Endothelial cell (in vitro differentiated cells): ENCODE measurements at places on chromosomes 2 and 18. TPM values are rescaled to one million over a fixed set of nuclear protein-coding genes. Genes with fewer than 3 reads are reported as not detected.

DNA sequence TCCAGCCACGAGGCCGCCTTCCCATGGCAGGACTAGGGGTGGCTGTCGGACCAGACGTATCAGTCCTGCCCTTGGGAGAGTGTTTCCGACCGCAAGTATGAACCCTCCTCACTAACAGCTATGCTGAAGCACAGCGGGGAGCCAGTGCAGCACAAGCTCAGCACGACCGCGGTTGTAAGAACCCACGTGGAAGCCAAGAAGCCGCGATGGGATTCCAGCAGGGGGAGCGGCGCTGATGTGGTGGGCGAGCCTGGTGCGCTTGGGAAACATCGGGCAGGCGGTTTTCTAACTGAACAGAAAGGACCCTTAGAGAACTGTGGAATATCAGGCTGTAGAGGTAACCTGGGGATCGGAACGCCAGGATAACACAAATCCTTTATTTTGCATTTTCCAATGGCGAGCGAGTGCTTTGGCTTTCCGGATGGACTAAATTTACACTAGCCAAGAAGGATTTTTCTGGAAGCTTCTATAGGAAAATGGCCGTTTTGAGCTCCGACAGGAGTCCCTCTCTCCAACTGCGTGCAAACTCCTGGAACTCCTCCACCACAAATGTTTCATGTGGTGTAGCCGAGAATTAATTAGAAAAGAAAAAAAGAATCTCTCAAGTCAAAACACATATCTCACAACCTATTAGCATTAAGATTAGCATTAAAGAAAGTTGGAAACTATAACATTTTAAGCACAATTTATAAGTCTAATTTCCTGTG, 132.0 kb upstream of the MYCN start:
- peaks cover 12% of the 10 kb centered on the region for H3K27me3 ChIP-seq
- H3K4me3 ChIP-seq = peak overlapping the region; percentile 59
- peak overlapping the region; percentile 55 for H3K27ac ChIP-seq
- H3K4me1 ChIP-seq = peaks cover 23% of the 10 kb centered on the region
- no peak for DNase-seq

- peaks cover 5% of the 10 kb centered on the region for H3K27me3 ChIP-seq
- H3K27ac ChIP-seq = no peak overlapping the region
- peaks cover 6% of the 10 kb centered on the region for H3K4me1 ChIP-seq
- no peaks in the 10 kb centered on the region for H3K36me3 ChIP-seq
Measured at GRCh38 chr2:66109419-66109818, 325.5 kb upstream of the MEIS1 start.

DNA sequence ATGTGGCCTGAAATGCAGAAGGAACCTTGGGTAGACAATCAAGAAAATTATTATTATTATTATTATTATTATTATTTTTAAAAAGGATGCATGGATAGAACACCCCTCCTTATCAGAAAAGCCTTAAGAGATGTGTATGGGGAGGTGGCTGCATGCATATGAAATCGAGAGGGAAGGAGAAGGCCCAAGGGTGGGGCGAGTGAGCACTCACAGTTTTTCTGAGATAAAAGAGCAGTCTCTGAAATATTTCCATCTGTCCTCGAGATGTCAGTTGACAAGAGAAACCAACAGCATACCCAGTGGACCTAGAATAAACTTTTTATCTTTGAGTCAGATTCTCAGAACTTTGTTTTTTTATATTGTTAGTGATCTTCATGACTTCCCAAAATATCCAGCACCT, 282.9 kb downstream of the GPD2 start:
- no peak overlapping the region for H3K4me3 ChIP-seq
- H3K27me3 ChIP-seq = peaks cover 4% of the 10 kb centered on the region
- DNase-seq = no peak
- no peaks in the 10 kb centered on the region for H3K4me1 ChIP-seq

DNA sequence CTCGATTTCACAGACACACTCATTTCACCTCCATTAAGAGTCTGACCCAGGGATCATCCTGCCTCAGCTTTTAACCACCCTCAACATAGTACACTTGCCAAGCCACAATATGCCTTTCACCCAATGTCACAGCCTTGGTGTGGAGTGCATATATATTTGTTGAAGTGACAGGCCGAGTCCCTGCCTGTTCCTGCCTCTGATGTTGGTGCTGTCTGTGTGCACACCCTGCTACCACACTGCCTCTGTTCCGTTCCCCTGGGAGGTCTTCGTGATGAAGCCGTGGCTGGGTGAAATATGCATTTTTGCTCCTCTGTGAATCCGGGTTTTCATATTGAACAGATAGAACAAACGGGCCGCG, 90.3 kb downstream of the RNF144A start:
- H3K27ac ChIP-seq = no peak overlapping the region
- peaks cover 11% of the 10 kb centered on the region for H3K4me1 ChIP-seq
- no peak for DNase-seq
- H3K4me3 ChIP-seq = no peak overlapping the region
- H3K27me3 ChIP-seq = peaks cover 10% of the 10 kb centered on the region
- H3K36me3 ChIP-seq = peaks cover 41% of the 10 kb centered on the region

DNA sequence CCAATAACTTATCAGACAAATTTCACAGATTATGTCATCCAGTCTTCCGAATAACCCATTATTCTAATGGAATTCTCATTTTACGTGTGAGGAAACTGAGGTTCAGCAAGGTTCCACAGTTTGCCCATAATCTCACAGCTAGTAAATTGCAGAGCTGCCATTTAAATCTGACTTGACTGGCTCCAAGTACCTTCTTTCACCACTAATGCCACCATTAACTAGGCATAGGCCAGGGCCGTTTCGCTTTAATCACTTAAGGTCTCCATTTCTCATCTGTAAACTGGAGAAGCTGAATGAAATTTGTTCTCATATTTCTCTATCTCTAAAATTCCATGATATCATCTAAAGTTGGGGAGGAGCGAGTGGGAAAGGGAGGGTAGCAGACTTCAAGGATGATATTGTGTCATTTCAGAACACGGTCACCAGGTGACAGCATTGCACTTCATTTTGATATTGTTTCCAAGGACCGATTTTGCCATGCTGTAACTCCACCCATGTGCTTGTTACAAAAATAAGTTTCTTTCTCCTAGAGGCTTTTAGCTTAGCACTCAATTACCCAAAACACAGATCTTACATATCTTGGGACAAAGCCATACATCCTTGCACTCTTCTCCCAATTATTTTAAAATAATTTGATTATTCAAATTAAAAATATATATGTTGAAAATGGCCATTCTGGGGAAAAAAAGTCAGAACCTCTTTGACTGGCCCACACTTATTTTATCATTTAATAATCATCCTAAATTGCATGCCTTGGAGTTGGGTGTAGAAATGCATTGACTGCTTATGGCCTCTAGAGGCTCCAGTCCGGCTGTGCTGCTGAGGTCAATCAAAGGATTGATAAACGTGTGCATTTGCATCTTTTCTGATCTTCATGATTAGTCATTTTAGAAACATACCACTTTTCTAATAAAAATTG, 123.8 kb downstream of the AKAIN1 start:
- no peaks in the 10 kb centered on the region for H3K4me1 ChIP-seq
- DNase-seq = peak; percentile 51
- no peaks in the 10 kb centered on the region for H3K36me3 ChIP-seq
- H3K27me3 ChIP-seq = no peaks in the 10 kb centered on the region

DNA sequence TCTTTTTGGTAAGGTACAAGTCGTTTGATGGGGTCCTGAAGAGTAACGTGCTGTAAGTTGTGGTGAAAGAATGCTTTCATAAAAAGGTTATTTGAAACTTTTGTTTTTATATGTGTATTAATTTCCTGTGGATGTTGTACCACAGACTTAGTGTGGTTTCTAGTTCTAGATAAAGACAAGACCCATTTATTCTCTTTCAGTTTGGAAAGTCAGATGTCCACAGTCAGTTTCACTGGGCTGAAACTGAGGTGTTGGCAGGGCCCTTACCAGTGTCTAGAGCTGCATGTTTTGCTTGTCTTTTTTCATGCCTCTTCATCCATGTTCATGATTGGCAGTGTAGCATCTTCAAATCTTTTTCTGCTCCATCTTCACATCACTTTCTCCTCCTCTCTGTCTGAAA, 22.1 kb upstream of the DOCK10 start:
- H3K36me3 ChIP-seq = peaks cover 5% of the 10 kb centered on the region
- no peaks in the 10 kb centered on the region for H3K4me1 ChIP-seq
- H3K27ac ChIP-seq = no peak overlapping the region
- H3K4me3 ChIP-seq = no peak overlapping the region

GRCh38 chr2:205177546-205177945, 504.8 kb upstream of the NRP2 start:
- no peak overlapping the region for H3K4me3 ChIP-seq
- peaks cover 4% of the 10 kb centered on the region for H3K4me1 ChIP-seq
- peaks cover 2% of the 10 kb centered on the region for H3K27me3 ChIP-seq
- H3K36me3 ChIP-seq = no peaks in the 10 kb centered on the region

DNA sequence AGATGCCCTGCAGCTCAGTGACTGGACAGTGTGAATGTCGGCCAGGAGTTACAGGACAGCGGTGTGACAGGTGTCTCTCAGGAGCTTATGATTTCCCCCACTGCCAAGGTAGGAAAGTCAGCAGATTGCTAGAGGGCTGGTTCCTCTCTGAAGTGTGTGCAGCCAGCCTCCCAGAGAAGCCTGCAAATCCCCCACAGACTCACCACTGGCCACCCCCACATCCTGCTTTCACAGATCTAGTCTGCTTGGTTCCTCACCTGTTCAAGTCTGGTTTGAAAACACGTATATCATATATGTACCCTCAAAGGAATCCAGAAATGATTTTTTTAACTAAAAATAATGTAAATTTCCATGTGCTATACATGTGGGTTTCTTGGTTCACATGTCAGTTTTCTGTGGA, 121.1 kb downstream of the LAMA3 start:
- H3K4me1 ChIP-seq = no peaks in the 10 kb centered on the region
- DNase-seq = no peak
- no peaks in the 10 kb centered on the region for H3K36me3 ChIP-seq
- no peak overlapping the region for H3K4me3 ChIP-seq
- H3K27me3 ChIP-seq = no peaks in the 10 kb centered on the region

DNA sequence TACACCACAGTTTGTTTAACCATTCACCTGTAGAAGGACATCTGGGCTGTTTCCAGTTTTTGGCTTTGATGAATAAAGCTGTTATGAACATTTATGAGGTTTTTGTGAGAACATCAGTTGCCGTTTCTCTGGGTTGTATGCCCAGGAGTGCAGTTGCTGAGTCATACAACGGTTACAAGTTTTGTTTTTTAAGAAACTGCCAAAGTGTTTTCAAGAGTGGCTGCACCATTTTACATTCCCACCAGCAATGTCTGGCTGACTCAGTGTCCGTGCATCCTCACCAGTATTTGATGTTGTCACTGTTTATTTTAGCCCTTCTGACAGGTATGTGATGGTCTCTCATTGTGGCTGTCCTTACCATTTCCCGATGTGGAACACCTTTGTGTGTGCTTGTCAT, 48.0 kb upstream of the GPR17 start:
- no peak overlapping the region for H3K4me3 ChIP-seq
- H3K27me3 ChIP-seq = peaks cover 2% of the 10 kb centered on the region
- no peak for DNase-seq
- no peak overlapping the region for H3K27ac ChIP-seq
- H3K4me1 ChIP-seq = no peaks in the 10 kb centered on the region
- no peaks in the 10 kb centered on the region for H3K36me3 ChIP-seq

- H3K27ac ChIP-seq = no peak overlapping the region
- H3K4me3 ChIP-seq = no peak overlapping the region
- DNase-seq = no peak
- no peaks in the 10 kb centered on the region for H3K4me1 ChIP-seq
Measured at GRCh38 chr18:50793641-50794565, 25.9 kb downstream of the MRO start.

DNA sequence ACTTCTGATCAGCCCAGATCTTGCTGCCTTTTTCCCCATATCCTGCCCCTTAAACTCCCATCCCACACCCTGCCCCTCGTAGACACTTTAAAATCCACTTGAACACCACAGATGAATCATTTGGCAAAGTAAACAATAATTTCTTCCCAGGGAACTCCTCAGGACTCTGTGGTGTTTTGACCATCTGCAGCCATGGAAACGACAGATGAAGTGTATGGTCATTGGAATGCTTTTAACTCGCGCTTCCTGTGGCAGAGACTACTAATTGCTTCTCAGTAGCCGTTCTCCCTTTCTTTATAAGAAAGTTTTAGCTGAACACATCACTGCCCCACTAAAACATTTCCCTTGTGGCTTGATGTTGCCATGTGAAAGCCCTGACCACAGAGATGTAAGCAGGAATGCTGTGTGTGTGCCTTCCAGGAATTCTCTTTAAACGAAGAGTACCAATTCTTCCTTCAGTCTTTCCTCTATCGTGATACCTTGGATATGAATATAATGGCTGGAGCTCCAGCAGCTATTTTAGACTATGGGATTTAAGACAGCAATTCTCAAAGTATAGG, 92.7 kb upstream of the PARD3B start:
- H3K4me1 ChIP-seq = peaks cover 20% of the 10 kb centered on the region
- H3K27ac ChIP-seq = peak overlapping the region; percentile 97
- H3K27me3 ChIP-seq = no peaks in the 10 kb centered on the region
- no peaks in the 10 kb centered on the region for H3K36me3 ChIP-seq
- DNase-seq = peak; percentile 22
- H3K4me3 ChIP-seq = no peak overlapping the region

DNA sequence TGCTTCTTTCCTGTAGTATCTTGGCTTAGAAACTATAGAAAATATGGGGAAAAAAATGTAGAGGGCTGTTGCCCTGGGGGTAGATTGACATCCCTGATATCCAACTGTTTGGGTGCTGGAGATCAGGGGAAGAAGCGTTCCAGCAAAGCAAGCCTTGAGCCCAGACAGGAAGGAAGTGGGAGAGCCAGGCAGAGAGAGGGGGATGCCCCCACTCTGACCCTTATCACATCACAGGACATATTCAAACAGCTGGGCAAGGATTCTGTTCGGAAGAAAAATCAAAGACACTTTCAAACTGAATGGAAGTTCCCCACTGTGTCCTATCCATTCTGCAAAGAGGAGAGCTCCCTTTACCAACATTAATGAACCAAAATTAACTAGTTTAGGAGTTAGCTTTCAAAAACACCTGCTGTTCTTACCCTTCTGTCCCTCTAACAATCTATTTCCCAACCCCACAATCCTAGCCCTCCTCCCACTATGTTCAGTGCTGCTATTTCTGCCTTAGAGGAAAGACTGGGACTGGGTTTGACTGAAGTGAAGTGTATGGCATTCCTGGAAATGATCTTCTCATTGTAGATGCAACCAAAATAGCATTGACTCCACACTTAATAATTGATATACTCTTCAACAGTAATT, 16.9 kb upstream of the KCNG3 start:
- H3K27ac ChIP-seq = no peak overlapping the region
- DNase-seq = peak; percentile 4
- peaks cover 11% of the 10 kb centered on the region for H3K4me1 ChIP-seq
- peak overlapping the region; percentile 22 for H3K4me3 ChIP-seq

DNA sequence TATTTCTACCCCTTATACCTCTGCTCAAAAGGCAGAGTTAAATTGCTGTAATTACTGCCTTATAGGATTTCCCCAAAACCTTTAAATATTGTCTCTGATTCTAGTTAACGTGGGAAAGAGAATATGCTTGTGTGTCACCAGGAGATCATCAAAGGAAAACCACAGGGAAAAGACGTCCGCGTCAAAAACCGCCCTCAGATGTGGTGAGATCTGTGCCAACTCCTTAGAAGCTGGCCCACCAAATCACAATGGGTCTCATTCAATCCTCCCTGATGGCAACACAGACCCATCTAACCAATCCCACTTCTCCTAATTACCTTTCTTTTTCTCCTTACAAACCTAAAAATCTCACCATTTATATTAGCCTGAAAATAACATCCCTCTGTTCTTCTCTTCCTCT, 25.4 kb downstream of the VPS54 start:
- no peak for DNase-seq
- no peaks in the 10 kb centered on the region for H3K4me1 ChIP-seq
- peaks cover 30% of the 10 kb centered on the region for H3K36me3 ChIP-seq
- H3K27me3 ChIP-seq = no peaks in the 10 kb centered on the region

The ZNF516 gene
- total RNA-seq = 83.2 TPM

The TUBA3E gene
- total RNA-seq = not detected

The ARL5A gene
- 42.2 TPM for total RNA-seq

The AGXT gene
- not detected for total RNA-seq

The STARD6 gene
- total RNA-seq = 0.54 TPM
